KG1 (cell line): ENCODE measurements at places on chromosomes 6 and 20.

GRCh38 chr20:46023148-46023484 is 5.9 kb upstream of the SLC12A5 start:
- no peak for DNase-seq

DNA sequence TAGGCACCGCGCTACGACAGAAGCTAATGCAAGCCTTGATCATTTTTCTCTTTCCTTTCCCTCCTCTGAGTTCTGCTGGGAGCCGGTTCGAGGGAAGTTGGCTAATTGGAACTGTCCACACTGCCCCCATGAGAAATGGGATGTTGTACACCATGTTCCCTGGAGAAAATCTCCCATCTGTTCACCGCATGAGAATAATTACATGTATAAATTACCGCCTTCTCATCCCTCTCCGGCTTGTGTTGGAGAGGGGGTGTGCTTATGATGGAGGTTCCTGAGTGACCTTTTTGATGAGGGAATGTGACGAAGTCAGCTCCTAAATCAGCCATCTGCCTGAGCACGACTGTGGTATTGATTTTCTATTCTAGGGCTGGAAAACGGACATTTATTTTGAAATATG is 320.2 kb upstream of the SULF2 start:
- no peak for DNase-seq

DNA sequence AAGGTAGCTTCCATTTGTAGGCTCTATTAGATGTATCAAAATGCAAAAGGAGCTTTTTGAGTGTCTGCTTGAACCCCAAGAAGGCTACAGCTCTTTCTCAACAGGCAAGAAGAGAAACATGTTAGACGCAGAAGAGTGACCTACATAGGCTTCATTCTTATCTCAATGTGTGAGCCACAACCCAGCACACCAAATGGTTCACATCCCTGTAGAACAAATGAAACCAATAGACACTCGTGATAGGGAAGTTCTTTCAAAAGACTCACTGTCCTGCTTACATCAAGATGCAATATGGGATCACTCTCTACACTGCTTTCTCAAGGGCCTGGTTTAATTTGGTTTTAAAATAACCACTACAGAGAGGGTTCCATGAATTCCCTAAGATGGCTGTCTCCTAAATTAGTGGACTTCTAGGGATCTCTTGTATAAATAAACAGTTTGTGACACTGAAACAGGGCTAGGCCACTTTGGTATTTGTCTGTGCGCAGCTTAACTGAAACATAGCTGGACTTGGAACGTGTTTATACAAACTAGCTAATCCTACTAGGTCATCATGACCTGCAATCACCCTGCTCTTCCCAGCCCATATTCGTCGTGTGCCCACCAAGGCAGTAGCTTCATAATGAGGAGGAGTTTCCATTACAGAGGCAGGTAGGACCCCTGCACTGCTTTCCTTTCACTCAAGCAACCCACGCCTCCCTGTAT is 225.4 kb upstream of the PREP start:
- no peak for DNase-seq

DNA sequence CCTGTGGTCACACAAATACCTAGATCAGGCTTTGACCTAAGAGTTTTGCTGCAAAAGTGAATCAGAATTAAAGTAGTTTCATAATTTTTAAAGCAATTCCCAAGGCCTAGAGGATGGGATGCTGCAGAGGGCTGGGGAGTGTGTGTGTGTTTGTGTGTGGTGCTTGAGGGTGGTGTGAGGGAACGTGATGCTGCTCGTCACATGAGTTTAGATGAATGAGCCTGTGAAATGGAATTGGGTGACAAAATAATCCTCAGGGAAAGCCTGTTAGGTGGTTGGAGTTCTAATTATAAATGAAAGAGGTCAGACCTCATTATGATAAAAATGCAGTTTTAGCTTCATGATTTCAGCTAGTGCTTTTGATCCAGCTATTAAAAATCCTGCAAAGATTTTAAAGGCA is 87.5 kb upstream of the TMEM170B start:
- no peak for DNase-seq
